ENCODE measurements at places on chromosomes 11 and 22. TPM values are rescaled to one million over a fixed set of nuclear protein-coding genes. Genes with fewer than 3 reads are reported as not detected.

DNA sequence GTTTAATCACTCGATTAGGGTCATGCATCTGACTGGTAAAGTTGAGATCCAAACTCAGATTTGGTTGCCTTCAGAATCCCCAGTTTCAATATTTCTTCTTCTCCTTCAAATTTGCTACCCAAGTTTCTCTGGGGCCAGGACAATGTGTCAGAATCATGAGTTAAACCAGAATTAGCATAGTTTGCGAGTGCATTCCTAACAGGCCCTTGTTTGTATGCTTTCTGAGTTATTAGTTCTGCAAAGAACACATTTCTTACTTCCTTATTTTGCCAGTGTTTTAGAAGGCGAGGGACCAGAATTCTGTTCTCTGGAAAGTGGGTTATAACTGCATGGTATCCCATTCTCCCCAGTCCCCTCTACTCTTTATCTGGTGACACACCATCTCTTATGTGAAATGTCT lies 112.0 kb downstream of the ARL14EP start:
- no peak for DNase-seq

Gene MTMR3
- 14.8 TPM for total RNA-seq

DNA sequence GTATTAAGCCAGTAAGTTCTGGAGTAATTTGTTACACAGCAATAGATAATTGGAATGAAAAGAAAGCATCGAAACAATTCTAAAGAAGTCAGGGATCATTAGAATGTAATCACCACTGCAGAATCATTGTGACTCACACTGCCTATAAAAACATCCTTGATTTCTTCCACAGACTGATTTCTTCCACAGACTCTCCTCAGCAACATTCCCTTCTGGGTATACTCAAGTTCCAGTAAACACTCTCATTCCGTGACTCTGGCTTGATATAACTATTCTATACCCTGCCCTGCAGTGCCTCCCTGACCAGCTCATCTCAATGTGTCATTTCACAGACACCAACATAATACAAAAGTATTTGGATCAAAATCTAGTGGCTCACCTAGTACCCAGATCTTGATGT lies 120.5 kb downstream of the BBOX1 start:
- no peak for DNase-seq

GRCh38 chr11:102115557-102115956 lies 5.3 kb downstream of the YAP1 start:
- DNase-seq: no peak

DNA sequence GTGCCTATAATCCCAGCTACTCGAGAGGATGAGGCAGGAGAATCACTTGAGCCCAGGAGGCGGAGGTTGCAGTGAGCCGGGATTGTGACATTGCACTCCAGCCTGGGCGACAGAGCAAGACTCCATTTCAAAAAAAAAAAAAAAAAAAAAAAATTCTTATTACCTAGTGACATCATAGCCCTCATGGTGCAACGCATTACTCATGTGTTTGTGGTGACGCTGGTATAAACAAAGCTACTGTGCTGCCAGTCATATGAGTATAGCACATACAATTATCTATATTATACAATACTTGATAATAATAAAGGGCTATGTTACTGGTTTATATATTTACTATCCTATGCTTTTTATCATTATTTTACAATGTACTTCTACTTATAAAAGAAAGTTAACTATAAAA lies 41.2 kb downstream of the OR2AT4 start:
- no peak for DNase-seq

GRCh38 chr11:78469896-78470295 lies 52.3 kb upstream of the GAB2 start:
- DNase-seq: no peak

DNA sequence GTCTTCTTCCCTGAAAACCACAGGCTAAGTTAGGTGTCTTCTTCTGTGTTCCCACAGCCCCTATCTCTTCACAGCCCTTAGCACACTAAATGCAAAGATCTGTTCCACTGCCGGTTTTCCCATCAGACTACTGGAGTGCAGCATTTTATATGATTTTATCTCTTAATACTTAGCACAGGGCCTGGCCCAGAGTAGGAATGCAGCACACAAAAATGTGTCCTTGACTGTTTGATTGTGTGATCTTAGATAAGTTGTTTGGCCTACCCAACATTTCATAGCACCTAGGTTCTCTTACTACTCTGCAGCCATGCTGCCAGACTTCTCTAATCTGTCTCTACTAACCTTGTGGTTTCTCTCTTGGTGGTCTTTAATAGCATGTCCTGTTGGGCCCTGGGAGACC lies 54.1 kb upstream of the RRM1 start:
- no peak for DNase-seq

Gene MYRF
- total RNA-seq: 0.09 TPM

GRCh38 chr22:45290410-45290936 lies 5.7 kb downstream of the UPK3A start:
- DNase-seq: no peak

Gene HOATZ
- 0.19 TPM for total RNA-seq

Gene UPK3A
- total RNA-seq: 0.47 TPM

Measured in thymus (tissue), 14 donors.